ENCODE measurements at places on chromosomes 2 and 18.
A peak's percentile ranks its signal among the peaks of the same experiment; 100 is the strongest.

GRCh38 chr2:146003337-146003736 is 1483.4 kb upstream of the ZEB2 start:
- no peak for ATAC-seq

GRCh38 chr2:150530168-150530567 is 42.7 kb upstream of the RND3 start:
- ATAC-seq: no peak

DNA sequence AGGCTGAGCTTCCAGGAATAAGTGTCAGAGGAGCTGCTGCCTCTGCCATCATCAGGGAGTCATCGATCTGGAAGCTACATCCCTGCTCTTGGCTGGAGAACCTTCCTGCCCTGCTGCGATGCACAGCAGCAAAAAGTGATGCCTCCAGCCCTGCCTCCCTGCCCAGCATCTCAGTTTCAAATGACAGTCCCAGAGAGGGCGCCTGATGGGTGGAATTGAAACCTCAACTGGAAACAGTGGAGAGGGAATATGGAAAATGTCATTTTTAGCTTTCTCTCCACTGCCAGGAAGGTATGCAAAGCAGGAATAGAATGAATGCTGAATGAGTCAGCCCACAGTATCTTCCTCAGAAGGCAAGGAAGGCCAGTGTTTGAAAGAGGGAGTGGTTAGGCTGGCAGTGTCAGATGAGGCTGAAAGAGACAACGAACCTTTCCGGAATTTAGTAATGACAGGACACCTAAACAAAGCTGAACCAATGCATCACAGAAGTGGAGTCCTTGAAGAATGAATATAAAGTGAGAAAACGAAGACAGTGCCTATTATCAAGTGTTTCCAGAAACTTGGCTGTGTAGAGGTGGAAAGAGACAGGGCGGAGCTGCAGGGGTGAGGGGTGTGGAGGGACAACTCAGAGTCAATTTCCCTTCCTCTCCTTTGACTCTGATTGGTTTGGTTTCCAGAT is 153.9 kb upstream of the NDUFV2 start:
- peak; percentile 74 for ATAC-seq

- ATAC-seq: no peak
Observed at GRCh38 chr2:227615906-227616305, 1.3 kb upstream of the SCYGR3 start.

DNA sequence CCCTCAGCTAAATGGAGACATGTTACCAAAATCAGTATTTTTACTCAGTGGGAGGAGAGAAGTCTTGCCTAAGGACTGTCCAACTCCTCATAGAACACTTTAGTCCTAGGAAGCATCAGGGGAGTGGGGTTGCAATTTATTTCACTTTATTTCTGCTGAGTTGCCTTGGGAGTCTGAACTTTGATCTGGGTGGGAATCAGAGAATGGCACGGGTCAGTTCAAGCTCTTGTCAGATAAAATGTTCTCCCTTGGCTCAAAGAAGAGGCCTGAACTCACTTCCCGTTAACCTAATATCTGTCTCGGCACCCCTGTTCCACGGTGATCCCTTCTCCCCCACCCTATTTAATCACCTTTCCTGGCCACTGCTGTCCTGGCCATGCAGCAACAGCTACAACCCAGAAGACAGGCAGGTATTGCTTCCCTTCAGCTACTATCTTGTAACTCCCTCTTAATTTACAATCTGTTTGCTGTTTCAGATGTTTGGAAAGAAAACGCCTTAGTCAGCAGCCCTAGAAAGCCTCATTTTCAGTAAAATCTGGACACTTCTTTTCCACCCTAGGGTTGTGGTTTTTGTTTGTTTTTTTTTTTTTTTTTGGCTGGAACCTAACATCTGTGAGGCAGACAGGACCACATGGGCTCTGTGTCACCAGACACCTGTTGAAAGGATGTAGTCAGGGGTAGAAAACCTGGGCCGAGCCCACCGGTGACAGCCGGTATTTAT is 52.5 kb downstream of the SERTAD2 start:
- ATAC-seq: no peak

GRCh38 chr18:76496194-76496890 is 1.3 kb upstream of the ZNF516 start:
- ATAC-seq: peak; percentile 16

Data from motor neuron (in vitro differentiated cells).